Lower lobe of right lung (tissue), 2 donors: ENCODE measurements at places on chromosomes 13 and 19.

GRCh38 chr13:102233566-102234208, 168.2 kb downstream of the FGF14 start:
- no peaks in the 10 kb centered on the region for H3K36me3 ChIP-seq
- no peaks in the 10 kb centered on the region for H3K27me3 ChIP-seq
- DNase-seq = no peak
- no peak overlapping the region for H3K27ac ChIP-seq
- no peak overlapping the region for H3K4me3 ChIP-seq

DNA sequence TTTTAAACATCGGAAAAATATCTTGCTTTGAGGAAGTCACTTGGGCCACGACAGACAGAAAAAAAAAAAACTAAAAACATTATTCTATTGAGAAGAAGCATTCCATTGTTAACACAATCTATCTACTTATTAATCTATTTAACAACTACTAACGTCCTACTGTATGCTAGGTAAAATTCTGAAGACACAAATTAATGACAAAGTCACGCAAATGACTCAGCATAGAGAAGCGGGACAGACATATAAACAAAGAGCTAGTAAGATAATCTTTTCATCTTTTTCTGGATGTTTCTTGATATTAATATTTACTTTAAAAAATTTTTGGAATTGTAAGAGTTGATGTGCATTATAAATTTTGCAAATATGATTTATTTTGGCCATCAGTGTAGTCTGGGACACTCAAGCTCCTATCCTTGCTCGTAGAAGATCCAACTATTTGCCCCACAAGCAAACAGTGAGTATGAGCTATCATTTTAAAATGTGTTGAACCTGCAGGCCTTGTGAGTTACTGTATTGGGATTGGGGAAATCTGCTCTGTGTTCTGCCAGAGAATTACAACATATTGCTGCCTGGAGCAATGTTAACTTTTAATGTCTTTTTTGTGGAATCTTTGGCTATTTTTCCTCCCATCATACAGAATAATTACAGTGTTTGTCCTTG, 109.1 kb downstream of the PCDH9 start:
- no peak overlapping the region for H3K27ac ChIP-seq
- H3K4me1 ChIP-seq = no peaks in the 10 kb centered on the region
- H3K27me3 ChIP-seq = no peaks in the 10 kb centered on the region
- H3K36me3 ChIP-seq = no peaks in the 10 kb centered on the region
- no peak for DNase-seq
- H3K4me3 ChIP-seq = no peak overlapping the region

- H3K27ac ChIP-seq = no peak overlapping the region
- peak; percentile 69 for DNase-seq
- peaks cover 9% of the 10 kb centered on the region for H3K4me1 ChIP-seq
Measured at GRCh38 chr19:28466107-28467045, 746.6 kb downstream of the UQCRFS1 start.

- peaks cover 47% of the 10 kb centered on the region for H3K4me1 ChIP-seq
- H3K36me3 ChIP-seq = peaks cover 35% of the 10 kb centered on the region
- DNase-seq = peak; percentile 75
- peak overlapping the region; percentile 80 for H3K4me3 ChIP-seq
Measured at GRCh38 chr13:41458187-41458760, 924 bp downstream of the RGCC start.

DNA sequence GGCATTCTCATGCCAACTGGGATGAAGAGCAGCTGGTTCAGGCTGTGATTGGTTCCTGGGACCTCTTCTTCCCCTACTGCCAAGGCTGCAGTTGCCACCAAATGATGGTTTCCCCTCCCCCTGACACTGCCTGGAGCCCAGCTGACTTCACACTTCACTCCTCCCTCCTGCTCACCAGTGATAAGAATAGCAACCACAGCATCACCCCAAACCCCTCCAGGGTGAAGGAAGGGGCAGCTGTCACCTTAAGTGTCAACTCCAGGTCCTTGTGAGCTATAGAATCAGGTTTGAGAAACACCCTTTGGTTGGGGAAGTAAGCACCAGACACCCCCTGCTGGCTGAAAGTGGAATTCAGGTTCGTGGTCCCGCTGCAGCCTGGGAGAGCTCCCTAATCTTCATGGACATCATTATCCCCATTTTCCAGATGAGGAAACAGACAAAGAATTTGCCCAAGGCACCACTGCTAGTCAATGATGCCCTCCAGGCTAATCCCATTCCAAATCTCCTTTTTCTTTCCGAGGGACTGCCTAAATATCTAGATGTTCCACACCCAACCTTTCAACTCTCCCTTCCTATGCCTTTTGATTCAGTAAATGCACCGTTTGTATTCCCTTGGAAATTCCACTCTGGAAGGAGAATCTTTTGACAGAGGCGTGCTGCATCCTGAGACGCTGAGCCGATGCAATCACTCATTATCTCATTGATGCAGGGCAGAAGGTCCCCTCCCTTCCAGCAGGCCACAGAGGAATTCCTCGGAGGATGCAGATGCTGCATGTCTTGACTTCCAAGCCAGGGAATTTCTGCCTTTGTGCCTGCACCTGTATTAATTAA, 50.6 kb upstream of the UQCRFS1 start:
- H3K36me3 ChIP-seq = no peaks in the 10 kb centered on the region
- H3K27ac ChIP-seq = no peak overlapping the region
- peaks cover 12% of the 10 kb centered on the region for H3K27me3 ChIP-seq
- H3K4me3 ChIP-seq = no peak overlapping the region
- DNase-seq = no peak

DNA sequence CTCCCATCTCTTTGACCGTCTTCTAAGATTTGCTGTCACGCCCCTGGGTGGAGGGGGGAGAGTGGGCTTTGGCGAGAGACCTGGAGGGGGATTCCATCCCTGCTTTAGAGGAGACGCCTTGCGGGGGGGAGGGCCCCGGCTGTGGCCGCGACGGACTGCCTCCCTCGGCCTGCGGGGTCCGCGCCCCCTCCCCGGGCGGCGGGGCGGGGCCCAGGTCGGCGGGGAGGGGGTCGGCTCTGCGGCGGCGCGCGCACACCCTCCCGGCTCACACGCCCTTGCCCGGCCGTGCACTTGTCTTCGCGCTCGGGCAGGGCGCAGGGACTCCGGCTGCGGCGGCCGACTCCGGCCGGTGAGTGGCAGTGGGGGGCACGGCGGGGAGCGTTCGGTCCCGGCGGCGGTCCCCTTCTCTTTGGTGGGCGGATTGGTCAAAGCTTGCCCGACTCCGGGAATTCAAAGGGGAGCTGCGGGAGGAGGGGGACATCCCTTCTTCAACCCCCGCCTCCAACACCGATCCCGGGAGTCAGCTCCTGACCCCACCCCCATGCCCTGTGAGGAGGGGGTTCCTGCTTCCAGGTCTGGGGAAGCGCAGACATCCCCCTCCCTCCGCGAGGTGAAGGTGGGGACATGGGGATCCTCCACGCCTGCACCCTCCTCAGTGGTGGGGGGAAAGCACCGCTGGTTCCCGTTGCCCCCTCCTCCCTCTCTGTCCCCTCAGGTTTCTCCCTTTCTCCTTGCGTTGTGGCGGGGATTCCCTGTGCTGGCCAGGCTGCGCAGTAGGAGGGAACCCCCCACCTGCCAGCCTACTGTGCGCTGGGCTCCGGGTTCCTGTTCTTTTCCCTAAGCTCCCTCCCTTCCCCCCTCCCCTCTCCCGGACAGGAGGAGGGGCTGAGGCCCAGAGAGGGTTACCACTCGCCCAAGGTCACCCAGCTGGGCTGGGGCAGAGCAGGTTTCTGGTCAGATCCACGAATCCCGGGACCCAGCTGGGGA, 14.6 kb upstream of the KCNN1 start:
- peaks cover 75% of the 10 kb centered on the region for H3K27me3 ChIP-seq
- H3K4me3 ChIP-seq = no peak overlapping the region
- DNase-seq = no peak
- no peaks in the 10 kb centered on the region for H3K36me3 ChIP-seq
- no peak overlapping the region for H3K27ac ChIP-seq

GRCh38 chr13:39105110-39105509, 66.9 kb downstream of the NHLRC3 start:
- no peaks in the 10 kb centered on the region for H3K27me3 ChIP-seq
- no peaks in the 10 kb centered on the region for H3K36me3 ChIP-seq
- no peak for DNase-seq
- no peaks in the 10 kb centered on the region for H3K4me1 ChIP-seq
- H3K4me3 ChIP-seq = no peak overlapping the region
- no peak overlapping the region for H3K27ac ChIP-seq

- no peaks in the 10 kb centered on the region for H3K27me3 ChIP-seq
- H3K4me1 ChIP-seq = no peaks in the 10 kb centered on the region
- no peak overlapping the region for H3K27ac ChIP-seq
- no peaks in the 10 kb centered on the region for H3K36me3 ChIP-seq
- H3K4me3 ChIP-seq = no peak overlapping the region
Measured at GRCh38 chr13:21813110-21813509, 142.2 kb downstream of the FGF9 start.

DNA sequence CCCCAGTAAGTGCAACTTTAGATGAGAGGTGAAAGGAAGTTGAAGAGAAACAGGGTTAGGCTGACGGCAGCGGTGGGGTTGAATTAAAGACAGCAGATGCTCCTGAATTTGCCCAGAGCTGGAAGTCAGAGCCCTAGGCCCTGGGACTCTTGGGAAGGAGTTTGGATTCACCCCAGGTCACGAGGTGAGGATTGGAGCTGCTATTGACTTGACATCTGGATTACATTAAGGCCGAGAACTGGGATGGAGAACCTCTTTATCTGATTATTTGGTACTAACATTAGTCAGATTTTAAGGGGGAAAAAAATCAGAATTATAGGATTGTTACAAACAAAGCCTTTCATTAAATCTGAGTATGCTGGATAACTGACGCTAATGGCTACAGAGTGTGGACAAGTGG, 367.2 kb downstream of the ZNF536 start:
- no peaks in the 10 kb centered on the region for H3K4me1 ChIP-seq
- H3K36me3 ChIP-seq = no peaks in the 10 kb centered on the region
- no peak for DNase-seq
- H3K4me3 ChIP-seq = no peak overlapping the region

- H3K27me3 ChIP-seq = no peaks in the 10 kb centered on the region
- H3K4me3 ChIP-seq = no peak overlapping the region
- DNase-seq = no peak
- H3K27ac ChIP-seq = no peak overlapping the region
- H3K4me1 ChIP-seq = no peaks in the 10 kb centered on the region
Measured at GRCh38 chr13:46739447-46740098, 57.4 kb downstream of the ESD start.

GRCh38 chr19:55095260-55096060, 19.8 kb downstream of the EPS8L1 start:
- H3K27me3 ChIP-seq = no peaks in the 10 kb centered on the region
- peaks cover 9% of the 10 kb centered on the region for H3K4me1 ChIP-seq
- DNase-seq = no peak
- no peak overlapping the region for H3K4me3 ChIP-seq
- H3K27ac ChIP-seq = no peak overlapping the region

- no peaks in the 10 kb centered on the region for H3K36me3 ChIP-seq
- H3K4me3 ChIP-seq = peak overlapping the region; percentile 55
- peaks cover 95% of the 10 kb centered on the region for H3K4me1 ChIP-seq
- no peak for DNase-seq
Measured at GRCh38 chr19:13023656-13024055, 28.4 kb downstream of the NFIX start.

- DNase-seq = no peak
- H3K36me3 ChIP-seq = peaks cover 98% of the 10 kb centered on the region
- H3K27ac ChIP-seq = no peak overlapping the region
- no peaks in the 10 kb centered on the region for H3K27me3 ChIP-seq
- H3K4me1 ChIP-seq = peaks cover 18% of the 10 kb centered on the region
Measured at GRCh38 chr19:11169896-11170678, 14.5 kb upstream of the SPC24 start.

DNA sequence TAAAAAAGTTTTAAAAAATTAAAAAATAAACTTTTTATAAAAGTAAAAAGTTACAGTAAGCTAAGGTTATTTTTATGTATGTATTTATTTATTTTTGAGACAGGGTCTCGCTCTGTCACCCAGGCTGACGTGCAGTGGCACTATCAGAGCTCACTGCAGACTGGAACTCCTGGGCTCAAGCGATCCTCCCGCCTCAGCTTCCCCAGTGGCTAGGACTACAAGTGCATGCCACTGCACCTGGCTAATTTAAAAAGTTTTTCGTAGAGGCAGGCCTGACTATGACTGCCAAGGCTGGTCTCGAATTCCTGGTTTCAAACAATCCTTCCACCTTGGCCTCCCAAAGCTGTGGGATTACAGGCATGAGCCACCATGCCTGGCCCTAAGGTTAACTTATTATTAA, 64.1 kb downstream of the CDADC1 start:
- H3K27me3 ChIP-seq = no peaks in the 10 kb centered on the region
- H3K4me1 ChIP-seq = peaks cover 41% of the 10 kb centered on the region
- no peak for DNase-seq
- H3K36me3 ChIP-seq = peaks cover 8% of the 10 kb centered on the region

- no peaks in the 10 kb centered on the region for H3K36me3 ChIP-seq
- no peak overlapping the region for H3K4me3 ChIP-seq
- no peak for DNase-seq
Measured at GRCh38 chr19:54530866-54531265, 28.2 kb downstream of the LAIR2 start.

DNA sequence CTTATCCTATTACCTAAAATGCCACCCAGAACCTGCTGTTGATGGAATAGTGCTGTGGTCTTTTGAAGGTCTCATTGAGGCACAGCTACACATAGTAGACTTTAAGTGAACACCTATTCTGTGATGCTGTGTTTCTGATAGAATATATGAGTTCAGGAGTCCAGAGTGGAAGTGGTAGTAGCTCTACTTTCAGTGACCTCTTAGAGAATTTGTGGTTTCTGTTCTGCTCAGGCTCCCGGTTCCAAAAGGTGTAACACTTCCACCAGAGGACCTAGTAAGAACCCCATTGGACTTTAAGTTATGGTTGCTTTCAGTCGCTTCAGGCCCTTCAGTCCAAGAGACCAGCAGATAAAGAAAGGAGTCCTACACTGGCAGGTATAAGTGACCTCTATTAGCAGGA, 11.4 kb upstream of the MYCBP2 start:
- no peak overlapping the region for H3K4me3 ChIP-seq
- H3K27ac ChIP-seq = no peak overlapping the region
- no peaks in the 10 kb centered on the region for H3K27me3 ChIP-seq
- no peak for DNase-seq
- no peaks in the 10 kb centered on the region for H3K4me1 ChIP-seq

DNA sequence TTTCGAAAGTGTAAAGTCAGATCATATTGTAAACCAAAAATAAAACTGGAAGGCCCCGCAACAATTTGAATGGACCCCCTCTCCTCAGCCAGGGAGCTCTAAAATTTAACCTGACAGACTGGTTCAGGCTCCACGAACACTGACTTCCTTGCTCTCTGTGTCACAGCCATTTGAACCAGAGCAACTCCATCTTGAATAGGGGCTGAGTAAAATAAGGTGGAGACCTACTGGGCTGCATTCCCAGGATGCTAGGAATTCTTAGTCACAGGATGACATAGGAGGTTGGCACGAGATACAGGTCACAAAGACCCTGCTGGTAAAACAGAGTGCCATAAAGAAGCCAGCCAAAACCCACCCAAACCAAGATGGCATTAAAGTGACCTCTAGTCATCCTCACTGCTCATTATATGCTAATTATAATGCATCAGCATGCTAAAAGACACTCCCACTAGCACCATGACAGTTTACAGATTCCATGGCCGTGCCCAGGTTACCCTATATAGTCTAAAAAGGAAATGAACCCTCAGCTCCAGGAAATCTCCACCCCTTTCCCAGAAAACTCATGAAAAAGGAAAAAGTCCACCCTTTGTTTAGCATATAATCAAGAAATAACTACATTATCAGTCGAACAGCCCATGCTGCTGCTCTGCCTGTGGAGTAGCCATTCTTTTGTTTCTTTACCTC, 43.1 kb downstream of the RFXAP start:
- H3K4me1 ChIP-seq = no peaks in the 10 kb centered on the region
- H3K4me3 ChIP-seq = no peak overlapping the region
- H3K36me3 ChIP-seq = peaks cover 12% of the 10 kb centered on the region
- DNase-seq = no peak
